T-helper 22 cell (primary cell): ENCODE measurements at places on chromosomes 1 and 21.

- no peak for DNase-seq
Measured at GRCh38 chr1:234879147-234880080, 249.2 kb downstream of the TOMM20 start.

GRCh38 chr1:208112401-208112800 lies 131.8 kb downstream of the PLXNA2 start:
- DNase-seq: no peak

DNA sequence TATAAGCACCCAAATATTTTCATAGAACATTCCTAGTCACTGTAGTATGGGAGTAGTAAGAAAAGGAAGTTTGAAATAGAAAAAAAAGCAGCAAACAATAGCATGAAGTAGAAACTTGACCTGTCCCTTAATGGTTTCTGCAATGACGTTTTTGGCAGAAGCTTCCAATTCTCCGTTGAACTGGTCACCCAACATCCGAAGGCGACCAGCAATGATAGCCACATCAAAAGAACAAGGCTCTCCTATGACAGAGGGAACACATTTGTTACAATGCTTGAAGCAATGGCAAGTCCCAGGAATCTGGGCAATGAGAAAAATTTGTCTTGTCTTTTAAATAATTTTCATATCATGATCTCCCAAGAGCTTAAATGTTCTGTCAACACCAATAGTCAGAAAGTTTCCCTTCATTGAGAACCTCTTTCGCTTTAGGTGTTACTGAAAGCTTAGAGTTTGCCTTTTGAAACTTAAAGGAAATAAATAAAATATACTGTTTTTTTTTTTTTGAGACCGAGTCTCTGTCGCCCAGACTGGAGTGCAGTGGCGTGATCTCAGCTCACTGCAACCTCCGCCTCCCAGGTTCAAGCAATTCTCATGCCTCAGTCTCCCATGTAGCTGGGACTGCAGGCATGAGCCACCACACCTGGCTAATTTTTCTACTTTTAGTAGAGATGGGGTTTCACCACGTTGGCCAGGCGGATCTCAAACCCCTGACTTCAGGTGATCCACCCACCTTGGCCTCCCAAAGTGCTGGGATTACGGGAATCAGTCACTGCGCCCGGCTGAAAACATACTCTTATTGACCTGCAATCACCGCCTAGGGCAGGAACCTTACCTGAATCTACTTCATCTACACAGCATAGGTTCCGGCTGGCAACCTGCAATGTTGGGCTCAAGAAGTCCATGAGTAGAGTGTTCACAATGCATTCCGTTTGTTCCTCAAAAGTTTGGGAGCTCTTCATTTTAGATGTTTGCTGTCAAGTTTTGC lies 672 bp downstream of the BCL2L15 start:
- DNase-seq: no peak

GRCh38 chr21:46091118-46091517 lies 6.8 kb upstream of the COL6A2 start:
- no peak for DNase-seq

DNA sequence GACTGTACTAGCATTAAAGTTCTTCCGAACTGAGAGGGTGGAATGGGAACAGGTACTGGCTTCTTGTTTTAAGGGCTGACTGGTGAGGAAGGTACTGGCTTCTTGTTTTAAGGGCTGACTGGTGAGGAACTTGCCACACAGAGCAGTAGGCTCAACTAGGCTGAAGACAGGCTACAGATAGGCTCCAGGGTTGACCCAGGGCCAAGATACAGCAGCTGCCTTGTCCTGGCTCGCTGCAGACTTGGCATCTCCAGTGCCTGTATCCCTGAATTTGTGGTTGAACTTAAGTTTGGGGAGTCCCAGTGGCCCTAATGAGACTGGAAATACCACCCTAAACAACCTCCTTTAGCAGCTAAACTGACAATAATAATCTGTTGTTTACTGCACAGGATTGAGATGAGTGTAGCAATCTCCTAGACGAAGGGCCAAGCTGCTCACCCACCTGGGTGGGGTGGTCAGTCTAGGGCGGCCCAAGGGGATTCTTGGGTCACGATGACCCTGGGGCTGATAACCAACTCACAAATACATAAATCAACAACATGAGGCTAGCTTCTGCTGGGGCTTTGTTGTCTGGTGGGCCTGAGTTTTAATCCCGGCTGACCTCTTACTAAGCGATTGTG lies 227.1 kb downstream of the DISC1 start:
- no peak for DNase-seq

DNA sequence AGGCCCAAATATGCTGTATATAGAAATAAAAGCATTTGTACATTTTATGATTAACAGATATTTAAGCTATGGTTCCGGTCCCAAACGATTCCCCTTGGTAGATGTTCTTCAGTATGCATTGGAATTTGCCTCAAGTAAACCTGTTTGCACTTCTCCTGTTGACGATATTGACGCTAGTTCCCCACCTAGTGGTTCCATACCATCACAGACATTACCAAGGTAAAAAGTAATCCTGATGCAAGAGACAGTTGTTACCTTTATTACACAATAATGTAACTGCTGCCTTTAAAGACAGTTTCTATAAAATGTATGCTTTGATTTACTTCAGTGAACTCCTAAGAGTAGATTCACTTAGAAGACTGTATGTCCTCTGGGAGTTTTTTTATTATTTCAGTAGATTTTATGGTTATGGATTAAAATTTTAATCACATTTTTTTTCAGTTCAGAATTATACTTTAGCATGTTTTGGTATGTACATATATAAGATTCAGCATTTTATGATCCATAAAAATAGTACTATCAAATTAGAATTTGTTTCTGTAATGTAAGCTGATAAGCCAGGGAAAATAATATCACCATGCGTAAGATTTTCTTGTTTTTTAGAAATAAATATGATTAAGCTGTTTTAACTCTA lies 96.5 kb downstream of the USP25 start:
- DNase-seq: no peak
